T-cell (primary cell): ENCODE measurements at places on chromosomes 3 and 15.

- H3K4me1 ChIP-seq = peaks cover 9% of the 10 kb centered on the region
- peak overlapping the region; percentile 77 for H3K27ac ChIP-seq
- H3K4me3 ChIP-seq = peak overlapping the region; percentile 78
- H3K36me3 ChIP-seq = no peaks in the 10 kb centered on the region
These were observed 4.6 kb upstream of the SIN3A start for GRCh38 chr15:75455982-75456531.

GRCh38 chr15:82767163-82767829 lies 38.6 kb downstream of the FSD2 start:
- H3K4me3 ChIP-seq = no peak overlapping the region
- peaks cover 4% of the 10 kb centered on the region for H3K27me3 ChIP-seq
- no peaks in the 10 kb centered on the region for H3K4me1 ChIP-seq
- no peak for DNase-seq

DNA sequence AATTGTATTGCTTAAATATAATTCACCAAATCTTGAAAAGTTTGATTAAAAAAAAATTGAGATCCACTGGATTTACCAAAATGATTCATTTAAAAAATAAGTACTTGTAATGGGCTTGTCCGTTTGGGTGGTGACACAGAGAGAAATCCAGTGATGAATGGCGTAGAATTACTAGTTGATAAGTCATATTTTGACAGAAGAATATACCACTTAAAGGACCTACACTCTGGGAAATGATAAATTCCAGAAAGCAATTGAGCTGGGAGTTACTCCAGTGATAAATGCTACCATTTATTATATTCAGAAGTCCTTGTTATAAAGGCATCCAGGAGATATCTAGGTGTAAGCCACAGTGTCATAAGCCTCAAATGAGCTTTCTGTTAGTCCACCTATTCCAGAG lies 141.8 kb upstream of the CFAP20DC start:
- no peak overlapping the region for H3K4me3 ChIP-seq
- H3K27ac ChIP-seq = no peak overlapping the region
- H3K36me3 ChIP-seq = no peaks in the 10 kb centered on the region
- no peaks in the 10 kb centered on the region for H3K4me1 ChIP-seq
- H3K27me3 ChIP-seq = peaks cover 2% of the 10 kb centered on the region
- no peak for DNase-seq

DNA sequence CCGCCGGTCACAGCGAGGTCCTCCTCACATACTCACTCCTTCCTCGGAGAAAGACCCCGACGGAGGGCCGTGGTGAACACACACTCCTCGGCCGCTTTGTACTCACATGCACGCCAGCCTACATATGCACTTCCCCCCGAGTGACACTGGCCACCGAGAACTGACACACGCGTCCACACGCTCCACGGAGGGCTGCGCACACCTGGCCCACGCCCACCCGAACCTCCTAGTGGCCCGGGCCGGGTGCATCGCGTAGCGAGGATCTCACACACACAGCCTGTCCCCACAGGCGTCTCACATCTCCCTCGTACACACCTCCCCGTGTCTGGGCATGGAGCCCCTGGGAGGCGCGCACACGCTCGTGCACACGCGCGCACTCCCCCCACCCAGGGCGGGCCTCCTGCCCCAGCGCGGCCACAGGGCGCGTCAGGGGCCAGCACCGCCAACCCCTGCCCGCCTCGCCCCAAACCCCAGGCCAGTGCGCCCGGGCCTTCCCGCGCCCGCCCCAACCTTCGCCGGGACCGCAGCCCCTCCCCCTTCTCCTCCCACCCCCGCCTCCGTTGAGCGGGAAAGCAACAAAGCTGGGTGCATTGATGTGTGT lies 411 bp upstream of the C3orf70 start:
- H3K4me3 ChIP-seq = peak overlapping the region; percentile 60
- no peak for DNase-seq
- peaks cover 19% of the 10 kb centered on the region for H3K27me3 ChIP-seq
- H3K27ac ChIP-seq = no peak overlapping the region
- no peaks in the 10 kb centered on the region for H3K36me3 ChIP-seq
